ENCODE measurements at places on chromosomes 6 and 20.

- DNase-seq, result no peak
These were observed 189.4 kb downstream of the DLL1 start for GRCh38 chr6:170101281-170102035.

DNA sequence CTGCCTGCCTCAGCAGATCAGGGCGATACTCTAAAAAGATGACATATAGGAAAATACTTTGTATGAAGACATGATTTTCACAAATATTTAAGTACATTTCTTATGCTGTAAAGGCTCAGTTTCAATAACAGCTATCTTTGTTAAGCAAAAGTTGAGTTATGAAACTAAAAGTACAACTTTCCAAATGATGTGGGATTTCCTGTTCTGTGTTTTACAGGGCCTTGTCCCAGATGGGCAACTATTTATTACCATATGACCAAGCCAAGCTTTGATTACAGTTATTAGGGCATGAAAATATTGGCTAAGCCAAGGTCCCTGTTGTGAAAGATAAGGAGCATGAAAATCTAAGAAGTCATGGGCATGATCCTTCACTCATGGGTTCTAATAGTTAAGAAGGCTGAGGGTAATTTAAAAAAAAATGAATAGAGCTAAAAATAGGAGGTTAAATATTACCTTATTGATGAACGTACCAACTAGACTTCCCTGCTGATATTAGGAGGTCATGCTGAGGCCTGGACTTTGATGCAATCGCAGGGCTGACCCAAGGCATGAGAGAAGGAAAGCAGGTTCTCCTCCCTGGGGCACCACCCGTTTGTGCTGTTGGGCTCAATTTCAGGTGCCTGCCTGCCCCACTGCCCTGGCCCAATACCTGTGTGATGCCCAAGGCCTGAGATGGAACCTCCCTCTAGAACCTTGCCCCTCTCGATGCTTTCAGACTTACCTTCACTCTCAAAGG, 294.4 kb upstream of the PRDM1 start:
- no peak for DNase-seq

- DNase-seq, result no peak
These were observed 121.1 kb downstream of the CDC5L start for GRCh38 chr6:44508646-44509045.

- DNase-seq, result no peak
These were observed 31.6 kb downstream of the MYLK4 start for GRCh38 chr6:2719093-2719455.

DNA sequence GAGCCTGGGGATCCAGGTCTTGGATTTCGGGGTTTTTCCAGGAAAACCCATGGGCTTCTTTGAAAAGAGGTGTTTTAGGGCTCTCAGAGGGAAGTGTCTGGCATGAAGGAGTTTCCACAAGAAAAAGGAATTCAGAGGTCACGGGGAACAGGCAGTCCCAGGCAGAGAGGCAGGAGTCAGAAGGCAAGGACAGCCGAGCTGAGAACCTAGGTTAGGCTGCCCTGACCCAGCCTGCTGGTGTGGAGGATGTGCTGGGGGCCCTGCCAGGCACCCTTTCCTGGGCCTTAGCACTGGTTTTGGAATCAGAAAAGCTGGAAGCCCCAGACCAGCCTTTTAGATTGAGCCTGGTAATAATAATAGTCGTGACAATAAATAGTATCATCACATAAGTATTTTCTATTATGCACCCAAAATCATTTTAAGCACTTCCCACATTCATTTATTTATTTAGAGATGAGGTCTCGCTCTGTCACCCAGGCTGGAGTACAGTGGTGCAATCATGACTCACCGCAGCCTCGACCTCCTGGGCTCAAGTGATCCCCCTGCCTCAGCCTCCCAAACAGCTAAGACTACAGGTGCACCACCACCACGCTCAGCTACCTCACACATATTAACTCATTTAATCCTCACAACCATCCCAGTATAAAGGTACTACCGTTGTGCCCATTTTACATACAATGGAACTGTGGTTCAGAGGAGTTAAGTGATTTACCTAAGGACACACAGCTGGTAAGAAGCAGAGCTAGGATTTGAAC, 19.9 kb downstream of the TGM2 start:
- DNase-seq, result no peak

DNA sequence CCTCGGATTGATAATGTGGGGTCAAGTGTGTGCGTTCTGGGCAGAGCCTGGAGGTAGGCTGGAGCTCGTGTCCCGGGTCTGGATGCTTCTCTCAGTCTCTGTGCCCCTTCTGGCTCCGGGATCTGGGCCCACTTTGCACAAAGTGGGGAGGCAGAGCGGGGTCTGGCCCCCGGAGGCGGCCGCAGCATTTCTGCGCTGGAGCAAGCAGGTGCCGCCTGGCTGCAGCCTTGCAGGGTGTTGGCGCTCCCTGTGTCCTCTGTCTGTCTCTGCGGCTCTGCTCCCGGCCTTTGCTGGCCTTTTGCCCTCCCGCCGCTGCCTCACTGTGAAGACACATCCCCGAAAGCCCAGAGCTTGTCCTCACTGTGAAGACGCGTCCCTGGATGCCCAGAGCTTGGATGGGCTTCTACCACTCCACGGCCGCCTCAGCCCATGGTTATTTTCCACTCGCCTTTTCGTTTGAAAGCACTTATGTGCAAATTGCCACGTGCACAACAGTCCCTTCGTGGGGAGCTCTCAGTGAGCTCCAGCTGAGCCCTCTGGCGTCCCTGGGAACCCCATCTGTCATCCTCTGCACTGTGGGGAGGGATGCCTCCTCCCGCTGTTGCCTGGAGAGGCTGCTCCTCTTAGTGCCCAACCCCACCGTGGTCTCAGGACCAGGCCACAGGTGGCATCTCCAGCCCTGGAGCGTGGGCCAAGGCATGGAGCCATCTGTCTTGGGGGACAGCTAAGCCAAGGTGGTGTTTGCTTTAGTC, 17.4 kb downstream of the SLCO4A1 start:
- no peak for DNase-seq

DNA sequence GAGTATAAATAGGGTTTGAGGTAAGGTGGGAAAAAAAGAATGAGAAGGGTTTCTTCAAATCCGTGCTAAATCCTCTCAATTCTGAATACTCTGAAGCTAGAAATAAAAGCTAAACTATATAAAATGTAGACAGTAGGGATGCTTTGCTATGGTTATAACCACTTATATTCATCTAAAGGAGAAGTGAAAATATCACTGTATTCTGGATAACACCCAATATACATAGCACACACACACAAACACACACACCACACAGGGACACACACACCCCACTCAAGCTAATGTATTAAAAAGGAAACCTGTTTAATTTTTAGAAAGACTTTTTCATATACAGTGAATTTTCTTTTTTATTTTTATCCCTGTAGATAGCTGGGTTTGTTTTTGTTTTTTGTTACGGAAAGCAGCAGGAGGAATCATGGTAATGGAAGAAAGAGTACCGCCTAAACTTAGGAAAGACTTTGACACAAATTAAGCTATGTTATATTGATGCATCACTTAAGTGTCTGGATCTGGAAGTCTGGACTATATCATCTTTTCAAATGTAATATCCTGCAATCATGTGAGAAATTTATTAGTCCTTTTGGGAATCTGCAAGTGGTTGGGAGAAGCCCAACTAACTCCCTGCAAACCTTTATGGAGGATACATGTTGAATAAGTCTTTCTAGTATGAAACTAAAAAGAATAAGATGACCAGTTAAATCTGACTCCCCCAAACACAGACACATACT, 68.4 kb upstream of the FABP7 start:
- DNase-seq, result no peak

GRCh38 chr20:57243480-57244220, 22.8 kb downstream of the BMP7 start:
- no peak for DNase-seq

- DNase-seq, result no peak
These were observed 28.3 kb downstream of the MAS1 start for GRCh38 chr6:159919011-159919511.

- DNase-seq, result peak; percentile 69
These were observed 36.2 kb downstream of the GNAS start for GRCh38 chr20:58888521-58889333.

DNA sequence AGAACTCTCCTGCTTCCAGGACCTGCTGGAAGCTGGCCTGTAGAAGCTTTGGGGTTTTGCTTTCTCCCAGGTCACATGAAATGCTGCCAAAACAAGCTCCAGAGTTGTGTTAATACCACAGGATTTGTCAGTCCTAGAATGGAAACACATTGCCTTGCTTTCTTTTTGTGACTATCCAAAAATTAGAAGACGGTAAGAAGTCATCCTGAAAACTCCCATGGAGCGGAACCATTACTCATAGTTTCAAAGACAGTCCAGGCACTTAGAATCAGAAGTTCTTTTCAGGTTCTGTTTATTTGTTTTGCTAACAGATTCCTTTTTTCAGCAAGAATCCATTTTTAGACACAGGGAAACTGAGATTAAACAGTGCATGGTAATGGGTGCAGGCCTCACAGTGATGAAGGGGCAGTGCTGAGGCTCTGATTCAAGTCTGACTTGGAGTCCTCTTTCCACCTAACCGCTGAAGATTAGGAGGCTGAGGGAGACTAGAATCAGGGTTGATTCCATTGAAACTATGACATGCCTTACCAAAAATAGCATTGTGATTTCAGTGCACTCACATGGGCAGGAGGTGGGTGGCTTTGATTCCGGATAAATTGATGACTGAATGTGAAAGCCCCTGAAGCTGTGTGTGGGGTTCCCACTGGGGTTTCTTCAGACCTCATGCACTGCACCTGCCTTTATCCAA, 72.2 kb upstream of the NAA20 start:
- DNase-seq, result no peak

- DNase-seq, result no peak
These were observed 72.6 kb downstream of the POPDC3 start for GRCh38 chr6:105107207-105107606.

- no peak for DNase-seq
These were observed 36.9 kb downstream of the SLC24A3 start for GRCh38 chr20:19249106-19249879.

DNA sequence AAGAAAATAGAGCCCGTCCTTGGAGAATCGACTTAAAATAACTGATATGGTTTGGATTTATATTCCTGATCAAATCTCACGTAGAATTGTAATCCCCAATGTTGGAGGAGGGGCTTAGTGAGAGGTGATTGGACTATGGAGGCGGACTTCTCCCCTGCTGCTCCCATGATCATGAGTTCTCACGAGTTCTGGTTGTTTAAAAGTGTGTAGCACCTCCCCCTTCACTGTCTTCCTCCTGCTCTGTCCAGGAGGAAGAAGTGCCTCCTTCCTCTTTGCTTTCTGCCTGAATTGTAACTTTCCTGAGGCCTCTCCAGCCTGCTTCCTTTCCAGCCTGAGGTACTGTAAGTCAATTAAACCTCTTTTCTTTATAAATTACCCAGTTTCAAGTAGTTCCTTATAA, 529.2 kb downstream of the HAO1 start:
- no peak for DNase-seq

- no peak for DNase-seq
These were observed 244.3 kb downstream of the PTPRT start for GRCh38 chr20:42945234-42945994.

- no peak for DNase-seq
These were observed 35.8 kb downstream of the TBX18 start for GRCh38 chr6:84728602-84729001.

DNA sequence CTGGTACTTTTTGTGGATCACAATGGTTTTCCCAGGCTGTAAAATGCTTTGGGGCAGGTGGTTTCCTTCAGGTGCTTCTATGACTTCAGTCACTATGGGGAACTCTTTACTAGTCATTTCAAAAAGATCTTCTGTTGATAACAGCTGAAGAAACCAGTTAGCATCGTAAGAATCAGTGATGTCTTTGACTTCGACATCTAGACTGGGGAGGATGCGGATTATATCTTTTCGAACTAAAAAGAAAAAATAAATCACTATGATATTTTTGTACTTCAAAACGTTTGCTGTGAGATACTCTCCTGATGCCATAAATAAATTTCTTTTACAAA, 87.2 kb downstream of the THEMIS start:
- DNase-seq, result no peak

- no peak for DNase-seq
These were observed 203.5 kb upstream of the PMEPA1 start for GRCh38 chr20:57913156-57913930.

DNA sequence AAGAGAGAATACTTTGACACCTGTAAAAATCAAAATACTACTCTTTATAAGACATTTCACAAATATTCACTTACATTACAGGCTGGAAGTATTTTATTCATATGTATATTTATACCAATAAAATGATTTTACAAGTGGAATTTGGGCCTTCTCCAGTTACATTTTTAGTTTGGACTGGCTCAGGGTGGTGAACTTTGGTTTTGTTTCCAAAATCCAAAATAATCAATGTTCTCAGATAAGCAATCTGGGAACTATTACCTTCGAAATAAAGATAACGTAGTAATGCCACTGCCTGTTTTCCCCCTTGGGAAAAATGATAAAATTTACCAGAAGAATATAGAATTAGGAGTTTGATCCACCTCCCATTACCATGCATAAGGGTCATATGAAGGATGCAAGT, 31.6 kb upstream of the SCGN start:
- DNase-seq, result no peak

DNA sequence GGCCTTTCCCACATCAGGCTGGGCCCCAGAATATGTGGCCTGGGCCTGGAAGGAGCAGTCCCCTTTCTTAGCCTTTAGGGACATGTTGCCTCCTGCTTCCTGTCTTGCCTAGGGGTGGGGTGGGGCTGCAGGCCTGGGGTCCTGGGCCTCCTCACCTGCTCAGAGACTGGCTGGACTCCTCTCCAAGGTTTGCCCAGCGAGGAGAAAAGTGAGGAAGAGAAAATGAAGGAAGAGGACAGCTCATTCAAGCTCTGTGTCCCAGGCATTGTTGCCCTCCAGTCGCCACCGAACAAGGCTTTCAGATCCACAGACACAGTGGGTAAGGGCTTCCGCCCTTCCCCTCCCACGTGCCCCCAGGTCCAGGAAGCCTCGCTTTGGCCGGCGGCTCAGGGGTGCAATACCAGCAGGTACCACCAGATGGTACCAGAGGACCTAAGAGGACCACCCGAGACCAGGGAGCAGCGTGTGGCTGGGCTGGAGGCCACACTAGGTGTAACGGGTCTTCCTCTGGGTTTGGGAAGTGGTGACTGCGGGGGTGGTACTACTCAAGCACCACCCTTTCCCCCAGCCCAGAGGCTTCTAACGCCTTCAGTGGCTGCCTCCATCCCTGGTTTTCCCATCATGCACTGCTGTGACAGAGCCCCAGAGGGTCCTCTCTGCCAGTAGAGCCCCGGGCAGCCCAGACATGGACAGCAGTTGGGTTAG, 5.5 kb upstream of the BAK1 start:
- peak; percentile 91 for DNase-seq

DNA sequence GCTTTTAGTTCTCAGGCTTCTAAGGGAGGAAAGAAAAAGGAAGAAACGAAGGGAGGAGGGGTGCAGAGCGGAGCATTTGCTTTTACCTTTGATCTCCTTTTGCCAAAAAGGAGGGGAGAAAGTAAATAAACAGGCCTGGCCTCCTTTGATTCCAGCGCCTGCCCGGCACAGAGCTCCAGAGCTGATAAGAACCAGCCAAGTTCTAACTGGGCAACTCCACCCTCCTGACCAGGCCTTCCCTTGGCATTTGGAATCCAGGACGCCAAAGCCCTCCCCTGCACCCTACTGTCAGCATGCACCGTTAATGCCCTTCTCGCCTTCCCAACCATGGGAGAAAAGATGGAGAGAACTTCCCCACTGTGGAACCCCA, 120.8 kb upstream of the PTPN1 start:
- no peak for DNase-seq

- DNase-seq, result no peak
These were observed 79.2 kb downstream of the CHD6 start for GRCh38 chr20:41538810-41539596.

Data from GM12892 (cell line).